ENCODE measurements at places on chromosomes 5 and 9. TPM values are rescaled to one million over a fixed set of nuclear protein-coding genes. Genes with fewer than 3 reads are reported as not detected.

The IFNE gene
- 12.4 TPM for total RNA-seq

GRCh38 chr5:58447226-58447625, 12.7 kb downstream of the PLK2 start:
- no peak for DNase-seq

DNA sequence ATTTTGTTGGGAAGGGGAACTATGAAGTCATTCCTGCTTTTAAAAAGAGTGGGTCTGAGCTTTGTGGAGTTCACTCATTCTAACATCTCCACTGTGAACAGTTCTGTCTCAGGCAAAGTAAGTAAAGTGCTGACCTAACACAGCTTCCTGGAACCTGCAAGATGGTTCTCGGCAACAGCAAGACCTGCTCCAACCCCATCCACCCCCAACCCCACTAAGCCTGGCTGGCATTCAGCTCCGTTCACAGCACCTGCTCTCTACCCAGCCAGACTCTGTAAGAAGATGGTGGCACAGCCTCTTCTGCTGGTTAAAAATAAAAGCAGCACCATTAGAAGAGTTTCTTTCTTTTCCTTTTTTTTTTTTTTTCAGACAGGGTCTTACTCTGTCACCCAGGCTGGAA, 42.0 kb downstream of the EPB41L4B start:
- DNase-seq: no peak

The PCDHGA4 gene
- 0.53 TPM for total RNA-seq

The APBA1 gene
- 0.38 TPM for total RNA-seq

- no peak for DNase-seq
Observed at GRCh38 chr9:28538132-28538531, 964.9 kb upstream of the C9orf72 start.

- peak; percentile 40 for DNase-seq
Observed at GRCh38 chr5:52356311-52356918, 431.3 kb upstream of the ITGA1 start.

DNA sequence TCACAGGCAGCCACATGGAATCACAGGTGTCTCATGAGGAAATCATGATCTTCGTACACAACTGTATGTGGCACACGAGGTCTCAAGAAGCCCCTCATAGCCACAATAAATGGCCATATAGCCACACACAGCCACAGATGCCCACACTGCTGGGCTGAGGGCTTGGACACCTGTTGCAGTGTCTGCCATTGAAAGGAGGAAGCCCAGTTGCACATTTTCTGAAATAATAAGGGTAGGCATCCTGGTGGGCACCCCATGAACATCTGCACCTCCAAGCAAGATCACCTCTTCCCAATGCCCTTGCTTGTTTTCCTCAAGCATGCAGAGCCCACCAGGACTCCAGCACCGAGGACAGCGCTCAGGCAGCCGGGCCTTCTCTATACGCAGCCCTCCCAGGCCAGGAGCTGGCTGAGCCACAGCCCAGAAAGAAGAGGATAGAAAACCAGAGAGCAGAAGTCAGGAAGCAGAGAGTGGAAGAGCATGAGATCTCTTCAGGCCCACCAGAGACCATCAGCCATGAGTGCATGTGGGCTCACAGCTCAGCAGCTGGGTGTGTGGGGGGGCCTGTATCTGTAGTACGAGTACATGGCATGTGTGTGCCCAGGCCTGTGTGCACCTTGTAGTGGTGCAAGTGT, 1.0 kb upstream of the ACSL6 start:
- peak; percentile 29 for DNase-seq
